Muscle of arm (tissue), 14 donors: ENCODE measurements at places on chromosomes 6 and 20.

- no peak for DNase-seq
Measured at GRCh38 chr6:128144320-128144719, 243.5 kb upstream of the THEMIS start.

DNA sequence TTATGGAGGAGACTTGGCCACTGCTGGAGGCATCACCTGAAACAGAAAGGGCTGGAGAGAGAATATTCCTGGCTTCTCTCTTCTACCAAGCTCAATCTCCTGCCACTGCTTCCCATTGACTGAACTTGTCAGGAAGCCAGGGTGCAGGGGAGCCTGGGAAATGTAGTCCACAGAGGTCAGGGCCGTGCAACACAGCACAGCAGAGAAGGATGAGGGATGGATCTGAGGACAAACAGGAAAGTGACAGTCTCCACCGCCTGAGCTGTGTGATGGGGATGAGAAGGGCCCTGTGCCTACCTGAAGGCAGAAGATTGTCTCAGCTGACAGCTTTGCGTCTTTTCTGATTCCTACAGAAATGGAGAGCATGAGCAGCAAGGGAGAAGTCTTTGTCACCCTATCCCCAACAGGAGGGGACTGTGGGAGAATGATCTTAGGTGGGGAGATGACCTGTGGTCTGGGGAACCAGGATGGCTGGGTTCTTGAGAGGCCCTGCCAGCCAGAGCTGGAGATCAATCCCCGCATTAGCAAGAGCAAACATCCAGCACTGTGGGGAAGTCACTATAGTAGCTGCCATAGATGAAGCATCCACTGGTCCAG lies 114.2 kb downstream of the SNX5 start:
- DNase-seq: no peak

GRCh38 chr6:151242420-151242861 lies 2.7 kb downstream of the AKAP12 start:
- DNase-seq: no peak

DNA sequence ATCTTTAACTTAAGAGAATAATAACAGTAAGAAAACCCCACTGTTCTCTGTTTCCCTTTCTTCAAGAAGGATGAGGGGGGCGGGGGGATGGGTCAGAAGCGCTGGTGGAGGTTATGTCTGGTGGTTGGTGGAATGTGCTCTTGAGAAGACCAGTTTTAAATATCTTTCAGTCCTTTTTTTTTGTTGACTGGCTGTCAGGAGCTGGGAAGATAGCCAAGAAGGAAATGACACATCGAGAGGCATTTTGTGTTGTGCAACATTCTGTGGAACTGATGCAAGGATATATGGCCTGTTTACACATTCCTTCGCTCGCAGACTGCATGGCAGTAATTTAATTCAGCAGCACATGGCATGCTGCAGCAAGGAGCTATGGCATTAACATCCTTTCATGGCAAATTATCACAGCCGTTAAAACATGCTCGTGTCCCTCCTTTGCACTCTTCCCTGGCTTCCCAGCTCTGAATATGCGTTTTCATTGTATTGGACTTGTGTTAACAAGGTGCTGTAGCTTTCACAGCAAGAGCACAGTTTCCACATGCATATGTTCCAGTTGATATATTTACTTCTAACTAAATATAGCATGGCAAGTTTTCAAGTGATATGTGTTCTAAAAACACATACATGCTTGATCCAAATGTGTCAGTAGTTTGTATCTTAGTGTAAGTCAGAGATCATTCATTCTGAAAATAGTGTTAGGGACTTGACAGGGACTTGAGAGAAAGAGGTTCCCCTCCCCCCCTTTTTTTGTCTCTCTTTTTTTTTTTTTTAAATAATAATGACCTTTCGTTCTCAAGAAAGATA lies 68.2 kb upstream of the SUPT3H start:
- peak; percentile 77 for DNase-seq

GRCh38 chr6:7165890-7166267 lies 58.1 kb downstream of the RREB1 start:
- DNase-seq: no peak

GRCh38 chr6:168060521-168060931 lies 18.5 kb downstream of the FRMD1 start:
- DNase-seq: peak; percentile 38

DNA sequence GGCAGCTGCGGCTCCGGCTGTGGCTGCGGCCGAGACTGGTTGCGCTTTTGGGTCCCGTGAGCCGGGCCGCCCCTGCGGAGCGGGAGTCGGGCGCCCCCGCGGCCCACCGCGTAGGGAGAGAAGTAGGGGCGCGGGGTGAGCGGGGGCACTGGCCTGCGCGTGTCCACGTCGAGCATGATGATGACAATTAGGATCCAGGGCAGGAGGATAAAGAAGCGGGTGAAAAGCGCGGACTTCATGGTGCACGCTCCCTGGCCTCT lies 739 bp downstream of the B3GAT2 start:
- DNase-seq: no peak

DNA sequence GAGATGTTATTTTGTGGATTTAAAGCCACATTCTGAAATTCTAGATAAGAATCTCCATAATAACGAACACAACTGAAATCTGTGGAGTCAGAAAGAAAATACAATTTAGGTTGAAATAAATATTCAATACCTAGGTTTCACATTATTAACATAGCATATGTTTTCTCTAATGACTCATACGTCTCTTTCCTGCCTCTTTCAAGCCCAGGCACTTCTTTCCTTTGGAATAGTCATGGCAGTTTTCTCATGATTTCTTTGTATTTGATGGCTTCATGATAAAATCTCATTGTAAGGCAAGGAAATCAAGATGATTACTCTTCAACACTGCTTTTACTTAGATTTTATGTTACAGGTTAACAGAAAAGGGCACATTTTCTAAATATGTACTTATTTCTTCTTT lies 803.7 kb downstream of the PHF3 start:
- no peak for DNase-seq

GRCh38 chr6:150252714-150253444 lies 110.0 kb downstream of the PPP1R14C start:
- DNase-seq: no peak

- peak; percentile 33 for DNase-seq
Measured at GRCh38 chr6:38973178-38974057, 75.2 kb upstream of the GLP1R start.

DNA sequence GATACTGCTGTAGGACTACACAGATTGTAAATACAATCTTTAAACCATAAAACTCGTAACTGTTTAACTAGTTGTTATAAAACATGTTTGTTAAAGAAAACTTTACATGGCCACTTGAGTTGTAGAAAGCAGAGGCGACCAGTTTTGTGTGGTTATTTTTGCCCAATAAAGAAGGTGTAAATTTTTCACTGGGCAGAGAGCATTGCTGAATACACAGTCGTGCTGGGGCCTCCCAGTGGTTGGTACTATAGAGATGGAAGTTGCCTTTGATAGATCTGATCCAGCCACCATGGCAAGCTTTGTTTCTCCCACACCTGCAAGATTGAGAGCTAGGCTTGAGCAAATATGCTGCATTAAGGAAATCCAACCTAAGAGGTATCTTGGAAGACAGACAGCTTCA lies 34.0 kb upstream of the YWHAB start:
- no peak for DNase-seq

DNA sequence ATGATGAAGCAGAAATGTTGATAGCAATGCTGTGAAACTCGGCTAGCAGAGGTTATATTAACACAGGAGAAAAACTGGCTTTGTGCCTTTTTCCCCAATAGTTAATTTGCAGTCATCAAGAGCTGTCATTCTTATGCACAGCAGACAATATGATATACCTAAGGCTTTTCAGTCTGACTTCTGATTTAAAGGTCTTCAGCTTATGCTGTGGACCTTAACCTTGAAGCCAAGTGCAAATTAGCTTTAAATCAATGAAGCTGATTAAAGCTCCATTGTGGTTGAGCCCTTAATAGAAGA lies 171.6 kb upstream of the ID4 start:
- no peak for DNase-seq

- no peak for DNase-seq
Measured at GRCh38 chr6:82030761-82031503, 216.6 kb downstream of the IBTK start.

- no peak for DNase-seq
Measured at GRCh38 chr6:134853111-134854055, 96.5 kb downstream of the ALDH8A1 start.

DNA sequence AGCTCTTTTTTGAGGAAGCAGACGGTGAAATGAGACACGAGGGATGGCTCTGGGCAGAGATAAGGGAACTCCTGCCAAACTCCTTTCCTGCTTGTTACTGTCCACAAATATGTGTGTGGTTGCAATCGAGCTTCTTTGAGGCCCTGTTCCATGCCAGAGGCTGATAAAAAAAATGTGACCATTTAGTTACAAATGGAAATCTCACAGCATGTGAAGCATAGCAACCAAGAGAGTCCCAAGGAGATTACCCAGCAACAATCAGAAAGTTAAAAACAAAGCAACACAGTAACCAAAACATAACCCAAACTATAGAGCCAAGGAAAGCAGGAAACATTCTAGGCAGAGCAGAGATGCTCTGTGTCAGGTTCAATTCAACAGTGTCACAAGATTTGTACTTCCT lies 35.4 kb upstream of the HMGN3 start:
- peak; percentile 45 for DNase-seq

DNA sequence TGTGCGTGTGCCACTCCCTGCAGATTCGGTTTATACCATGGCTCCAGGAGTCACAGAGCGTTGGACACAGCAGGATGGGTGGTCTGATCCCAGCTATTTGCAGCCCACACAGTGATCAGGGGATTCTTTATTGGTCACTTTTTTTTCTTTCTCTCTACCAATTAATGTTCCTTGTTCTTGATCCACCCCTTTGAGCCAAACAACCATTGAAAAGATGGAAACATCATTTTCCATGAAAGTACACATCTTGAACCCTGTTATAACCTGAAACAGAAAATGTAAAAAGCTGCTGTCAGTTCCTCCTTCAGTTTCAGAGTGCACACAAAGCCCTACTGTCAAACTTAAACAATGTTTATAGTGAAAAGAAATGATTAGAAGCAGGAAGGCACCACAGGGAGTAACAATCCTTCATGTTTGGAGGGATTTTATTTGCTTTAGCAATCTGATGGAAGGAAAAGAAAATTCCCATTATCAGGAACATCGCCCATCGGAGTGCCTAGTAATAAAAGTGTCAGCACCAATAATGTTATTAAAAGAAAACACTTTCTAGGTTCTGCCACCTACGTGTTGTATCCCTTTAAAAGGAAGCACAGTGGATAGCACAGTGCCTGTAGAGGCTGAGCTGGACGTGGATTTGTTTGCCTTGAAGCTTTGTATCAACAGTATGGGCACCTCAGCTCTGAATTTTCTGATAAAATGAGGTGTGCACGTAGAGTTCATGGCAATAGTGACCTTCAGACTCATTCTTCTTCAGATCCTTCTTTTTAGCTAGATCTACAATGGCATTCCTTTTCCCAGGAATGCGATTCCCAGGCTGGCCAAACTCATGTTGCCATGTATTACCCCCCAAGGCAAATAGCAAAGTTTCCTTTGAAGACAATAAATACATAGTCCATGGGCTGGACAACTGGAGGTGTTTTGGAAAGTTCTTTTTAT lies 16.1 kb upstream of the THBD start:
- no peak for DNase-seq

- DNase-seq: no peak
Measured at GRCh38 chr20:32982617-32983458, 21.4 kb downstream of the SUN5 start.

GRCh38 chr20:6115221-6115895 lies 7.5 kb downstream of the FERMT1 start:
- no peak for DNase-seq

DNA sequence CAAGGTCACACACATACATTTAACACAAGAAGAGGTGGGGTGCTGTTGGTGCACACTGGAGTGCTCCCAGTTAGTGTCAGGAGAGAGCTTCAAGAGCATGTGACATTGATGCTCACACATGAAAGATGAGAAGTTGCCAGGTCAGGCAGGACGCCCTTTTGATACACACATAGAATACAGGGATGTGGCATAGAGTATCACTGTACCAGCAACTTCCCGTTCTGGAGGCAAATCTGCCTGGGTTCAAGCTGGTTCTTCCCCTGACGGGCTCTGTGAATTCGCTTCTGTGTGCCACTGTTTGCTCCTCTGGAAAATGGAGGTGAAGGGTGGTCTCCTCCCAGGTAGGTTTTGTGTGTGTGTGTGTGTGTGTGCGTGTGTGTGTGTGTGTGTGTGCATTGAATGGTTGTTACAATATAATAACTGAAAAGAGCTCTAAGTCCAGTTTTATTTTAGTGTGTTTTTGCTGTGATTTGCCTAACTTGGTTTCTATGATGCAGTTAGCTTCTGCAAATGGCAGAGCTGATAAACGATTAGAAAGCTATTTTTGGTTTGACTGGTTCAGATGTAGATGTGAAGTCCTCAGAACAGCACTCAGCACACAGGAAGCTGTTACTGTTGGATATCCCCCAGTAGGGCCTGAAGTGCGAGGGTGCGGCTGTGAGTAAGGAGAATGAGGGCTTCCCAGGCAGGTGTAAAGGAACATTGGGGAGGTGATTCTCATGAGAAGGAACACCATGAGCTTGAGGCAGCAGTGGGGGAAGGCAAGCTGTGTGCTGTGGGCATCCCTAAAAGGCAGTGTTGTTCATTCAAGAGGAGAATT lies 53.4 kb downstream of the HIVEP1 start:
- DNase-seq: no peak

- no peak for DNase-seq
Measured at GRCh38 chr20:16804793-16805187, 56.6 kb downstream of the OTOR start.

DNA sequence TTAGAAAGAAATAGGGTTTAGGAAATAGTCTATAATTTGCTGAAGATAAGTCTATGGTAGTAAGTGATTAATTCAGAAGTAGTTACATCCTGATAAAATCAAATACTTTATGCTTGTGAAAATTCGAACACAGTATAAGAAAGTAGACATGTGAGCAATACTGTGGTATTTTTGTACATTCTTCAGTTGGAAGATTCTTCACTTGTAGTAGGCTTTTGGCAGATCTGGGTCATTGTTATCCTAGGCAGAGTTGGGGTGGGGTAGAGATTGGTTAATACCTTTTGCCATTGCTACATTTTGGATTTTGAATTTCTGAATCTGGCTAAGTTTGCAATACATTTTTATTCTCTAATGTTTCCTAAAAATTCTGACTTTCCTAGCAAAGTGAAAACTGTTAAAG lies 197.5 kb downstream of the BCKDHB start:
- no peak for DNase-seq

DNA sequence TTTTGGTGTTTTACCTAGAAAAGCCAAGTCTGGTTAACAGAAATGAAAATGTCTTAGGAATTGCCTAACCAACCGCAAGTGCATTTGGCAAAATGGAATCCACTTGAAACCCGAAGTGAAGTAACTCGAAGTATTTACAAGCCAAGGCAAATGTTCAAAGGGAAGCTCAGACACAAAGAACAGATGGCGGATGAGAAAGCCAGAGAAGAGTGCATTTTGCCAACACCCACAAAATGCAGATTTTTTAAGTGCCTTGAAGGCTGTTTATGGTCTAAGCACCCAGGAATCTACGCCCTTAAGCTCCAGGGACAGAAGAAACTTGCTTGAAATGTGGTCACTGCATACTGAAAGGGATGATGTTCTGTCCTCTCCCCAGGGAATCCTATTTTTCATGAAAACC lies 70.0 kb upstream of the TBXT start:
- no peak for DNase-seq

GRCh38 chr6:160070427-160070826 lies 51.2 kb upstream of the SLC22A1 start:
- DNase-seq: no peak

- no peak for DNase-seq
Measured at GRCh38 chr6:131053546-131054240, 9.4 kb downstream of the EPB41L2 start.

GRCh38 chr6:139380611-139381010 lies 6.2 kb upstream of the CITED2 start:
- no peak for DNase-seq

- DNase-seq: no peak
Measured at GRCh38 chr6:95230071-95230740, 347.1 kb upstream of the MANEA start.
